ENCODE measurements at places on chromosomes 2 and 18.

- DNase-seq: no peak
Observed at GRCh38 chr2:127695491-127696472, 5.5 kb upstream of the SFT2D3 start.

GRCh38 chr2:233353769-233354499 lies at the start of gene DGKD:
DGKD (plus strand) TSS chr2:233354494; CDS start chr2:233354519, 25 bp downstream.
- DNase-seq: no peak

DNA sequence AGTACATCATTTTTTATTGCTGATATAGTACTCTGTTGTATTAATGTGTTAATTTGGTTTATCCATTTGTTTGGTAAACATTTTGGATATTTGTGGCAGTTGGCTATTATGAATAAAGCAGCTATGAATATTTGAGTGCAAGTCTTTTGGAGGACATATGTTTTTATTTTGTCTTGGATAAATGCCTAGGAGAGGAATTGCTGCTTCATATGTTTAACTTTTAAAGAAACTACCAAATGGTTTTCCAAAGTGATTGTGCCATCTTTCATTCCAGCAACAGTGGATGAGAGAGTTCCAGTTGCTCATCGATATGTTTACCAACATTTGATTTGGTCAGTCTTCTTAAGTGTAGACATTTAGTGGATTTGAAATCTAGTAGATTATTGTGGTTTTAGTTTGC lies 51.8 kb downstream of the MERTK start:
- no peak for DNase-seq

- DNase-seq: no peak
Observed at GRCh38 chr2:176188774-176189680, 559 bp downstream of the HOXD1 start.

DNA sequence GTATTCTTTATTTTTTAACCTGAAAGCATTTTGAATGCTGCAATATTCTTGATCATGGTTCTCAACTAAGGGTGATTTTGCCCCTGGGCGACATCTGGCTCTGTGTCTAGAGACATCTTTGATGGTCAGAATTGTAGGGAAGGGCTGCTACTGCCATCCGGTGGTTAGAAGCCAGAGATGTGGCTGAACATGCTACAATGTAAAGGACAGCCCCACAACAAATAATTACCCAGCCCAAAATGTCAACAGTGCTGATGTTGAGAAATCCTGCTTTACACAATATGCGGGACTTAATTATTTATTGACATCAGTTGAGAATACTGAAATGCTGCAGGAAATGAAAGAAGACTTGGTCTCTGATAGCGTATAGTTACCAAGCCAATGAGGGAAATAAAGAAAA lies 37.5 kb upstream of the SERPINB2 start:
- no peak for DNase-seq

DNA sequence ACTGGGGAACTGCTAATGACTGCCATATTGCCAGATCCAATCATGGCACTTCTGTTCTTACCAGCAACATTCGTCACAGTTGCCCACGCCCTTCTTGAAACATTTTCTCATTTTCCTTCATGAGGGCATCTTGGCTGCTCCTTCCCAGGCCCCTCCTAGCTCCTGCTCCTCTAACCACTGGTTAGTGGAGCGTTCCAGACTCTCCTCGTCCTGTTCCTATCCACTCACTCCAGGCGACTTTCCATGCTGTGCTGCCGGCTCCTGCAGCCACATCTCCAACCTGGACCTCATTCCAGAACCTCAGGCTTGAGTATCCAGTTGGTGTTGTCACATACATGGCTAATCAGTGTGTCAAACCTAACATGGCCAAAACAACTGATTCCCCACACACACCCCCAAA lies 1.3 kb upstream of the ADI1 start:
- no peak for DNase-seq

- DNase-seq: no peak
Observed at GRCh38 chr2:10257036-10257435, 45.7 kb upstream of the HPCAL1 start.

Data from GM04504 (cell line).